Fibroblast of gingiva (primary cell): ENCODE measurements at places on chromosomes 16 and 17.

DNA sequence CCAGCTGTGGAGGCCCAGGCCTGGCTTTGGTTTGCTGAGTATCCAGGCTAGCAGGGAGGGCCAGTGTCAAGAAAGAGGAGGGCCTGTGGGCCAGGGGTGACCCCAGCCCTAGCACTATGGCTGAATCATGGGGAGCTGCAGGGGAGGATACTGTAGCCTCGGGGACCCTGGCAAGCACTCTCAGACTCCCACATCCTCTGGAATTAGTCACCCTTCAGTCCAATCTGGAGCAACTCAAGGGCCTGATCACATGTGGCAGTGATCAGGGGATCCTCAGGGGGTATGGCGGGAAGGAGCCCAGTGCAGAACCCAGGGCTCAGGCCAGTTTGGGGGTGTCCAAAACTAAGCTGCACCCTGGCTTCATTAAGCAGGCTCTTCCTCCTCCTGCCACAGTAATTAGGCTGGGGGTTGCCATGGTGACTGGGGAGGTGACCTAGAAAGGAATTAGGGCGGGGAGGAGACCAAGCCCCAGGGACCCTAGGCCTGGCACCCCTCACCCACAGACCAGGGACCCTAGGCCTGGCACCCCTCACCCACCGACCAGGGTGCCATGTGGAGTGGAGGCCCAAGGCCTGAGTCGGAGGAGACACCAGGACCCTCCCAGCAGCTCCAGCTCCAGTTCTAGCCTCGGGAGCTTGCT is 5.8 kb downstream of the NLGN2 start:
- DNase-seq, result peak; percentile 66

GRCh38 chr17:68035131-68035522 is 408 bp upstream of the KPNA2 start:
- no peak for DNase-seq

GRCh38 chr16:87551487-87551886 is 50.8 kb upstream of the JPH3 start:
- no peak for DNase-seq

DNA sequence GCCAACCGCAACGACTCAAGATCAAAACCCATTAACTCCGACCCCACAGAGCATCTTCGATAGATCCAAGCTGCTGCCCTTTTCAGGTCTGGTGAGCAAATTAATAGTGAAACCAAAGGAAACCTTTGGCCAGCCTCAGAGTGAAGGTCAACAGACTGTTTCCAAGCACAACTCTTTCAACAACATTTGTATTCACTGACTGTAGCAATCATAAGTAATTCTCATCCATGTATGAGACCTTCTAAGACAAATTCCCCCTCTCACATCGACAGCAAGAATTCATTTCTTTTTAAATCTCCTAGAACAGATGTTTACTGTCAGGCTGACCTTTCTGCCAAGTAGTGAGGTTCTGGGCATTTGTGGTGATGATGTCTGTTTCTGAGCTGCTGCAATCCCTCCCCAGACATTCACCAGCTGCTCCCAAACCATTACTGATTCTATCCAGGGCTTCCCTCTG is 64.2 kb downstream of the SLC39A11 start:
- DNase-seq, result peak; percentile 79

DNA sequence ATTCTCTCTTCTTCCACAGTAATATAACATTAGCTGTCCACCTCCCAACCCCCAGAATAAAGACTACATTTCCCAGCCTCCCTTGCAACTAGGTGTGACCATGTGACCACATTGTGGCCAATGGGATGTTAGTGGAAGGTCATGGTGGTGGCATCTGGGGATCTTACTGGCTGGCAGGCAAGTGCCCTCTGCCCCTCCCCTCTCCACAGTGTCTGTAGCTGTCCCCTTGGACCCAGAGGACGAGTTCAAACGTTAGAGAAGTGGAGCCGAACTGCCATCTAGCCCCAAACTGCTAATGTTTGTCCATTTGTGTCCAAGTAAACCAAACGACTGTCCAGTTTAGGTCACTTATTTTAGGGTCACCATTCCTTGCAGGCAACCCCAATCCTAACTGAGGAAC is 26.6 kb upstream of the KCNG4 start:
- DNase-seq, result peak; percentile 44

DNA sequence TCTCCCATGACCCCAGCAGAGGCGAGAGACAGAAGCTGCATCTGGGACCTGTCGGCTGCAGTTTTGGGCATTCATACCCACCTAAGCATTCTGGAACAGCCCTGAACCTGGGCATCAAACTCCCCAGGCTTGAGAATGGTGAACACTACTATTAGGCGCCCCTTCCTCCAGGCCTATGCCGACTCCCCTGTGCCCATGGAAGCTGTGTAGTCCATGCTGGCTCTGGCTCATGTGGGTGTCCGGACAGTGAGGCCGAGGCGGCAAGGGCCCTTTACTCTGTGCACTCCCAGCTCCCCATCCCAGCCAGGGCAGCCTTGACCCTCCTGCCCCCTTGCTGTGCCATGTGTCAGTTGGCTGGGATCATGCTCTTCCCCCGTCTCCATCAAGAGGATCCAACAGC is 89.0 kb upstream of the TOB1 start:
- no peak for DNase-seq

GRCh38 chr17:8941520-8941919 is 24.0 kb downstream of the PIK3R5 start:
- DNase-seq, result no peak

DNA sequence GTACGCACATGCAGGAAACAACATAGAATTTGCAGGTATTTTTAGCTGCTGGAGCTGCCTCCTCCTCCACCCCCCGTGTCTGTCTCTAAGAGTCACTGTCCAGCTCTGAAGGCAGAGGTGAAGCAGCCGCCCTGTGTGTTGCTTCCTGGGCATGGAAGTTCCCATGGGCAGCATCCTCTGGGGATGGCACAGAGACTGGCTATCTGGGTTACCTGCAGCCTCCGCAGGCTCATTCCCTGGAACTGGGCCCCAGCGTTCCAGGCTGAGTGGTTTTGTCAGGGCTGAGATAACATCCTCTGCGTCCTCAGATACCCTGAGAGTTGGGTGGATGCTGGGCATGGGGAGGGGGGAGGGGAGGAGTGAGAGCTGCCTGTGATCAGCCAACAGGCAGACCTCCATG is 41.5 kb upstream of the MRTFB start:
- DNase-seq, result no peak

DNA sequence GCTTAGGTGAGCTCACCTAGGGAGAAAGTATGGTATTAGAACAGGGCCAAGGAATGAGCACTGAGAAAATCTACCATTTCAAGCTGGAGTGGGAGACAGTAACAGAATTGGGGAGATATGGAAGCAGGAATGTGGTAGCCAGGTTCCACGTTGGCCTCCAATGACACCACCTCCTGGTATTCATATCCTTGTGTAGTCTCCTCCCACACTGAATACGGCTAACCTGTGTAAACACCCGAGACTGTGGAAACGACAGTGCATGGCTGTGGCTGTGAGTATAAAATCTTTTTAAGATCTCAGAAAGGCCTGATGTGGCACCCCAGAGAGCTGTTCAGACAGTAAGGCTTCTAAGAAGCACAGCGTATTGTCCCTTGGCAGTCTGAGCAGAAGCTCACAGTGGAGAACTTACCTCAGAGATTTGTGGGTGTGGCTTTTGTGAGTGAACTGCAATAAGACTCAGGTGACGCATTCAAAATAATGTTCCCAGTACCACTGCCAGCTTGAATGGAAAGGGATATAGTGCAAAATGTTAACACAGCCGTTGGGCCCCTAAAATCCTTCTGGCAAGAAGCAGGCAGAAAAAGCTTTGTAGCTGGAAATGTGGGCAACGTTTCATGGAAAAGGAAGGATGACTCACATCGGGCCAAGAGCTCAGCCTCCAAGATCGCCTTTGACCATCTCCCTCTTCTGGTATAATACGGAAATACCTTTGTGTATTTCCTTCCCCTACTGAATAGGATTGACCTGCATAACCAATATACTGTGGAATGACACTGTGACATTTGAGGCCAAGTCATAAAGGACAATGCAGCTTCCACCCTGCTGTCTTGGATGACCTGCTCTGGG is 14.4 kb downstream of the SDR42E1 start:
- DNase-seq, result peak; percentile 66

GRCh38 chr16:3138342-3138741 is 3.5 kb downstream of the ZNF213 start:
- DNase-seq, result no peak

- no peak for DNase-seq
These were observed 1.7 kb downstream of the ACSM5 start for GRCh38 chr16:20411055-20411454.

GRCh38 chr16:3063625-3064386 is 1.6 kb upstream of the IL32 start:
- no peak for DNase-seq

DNA sequence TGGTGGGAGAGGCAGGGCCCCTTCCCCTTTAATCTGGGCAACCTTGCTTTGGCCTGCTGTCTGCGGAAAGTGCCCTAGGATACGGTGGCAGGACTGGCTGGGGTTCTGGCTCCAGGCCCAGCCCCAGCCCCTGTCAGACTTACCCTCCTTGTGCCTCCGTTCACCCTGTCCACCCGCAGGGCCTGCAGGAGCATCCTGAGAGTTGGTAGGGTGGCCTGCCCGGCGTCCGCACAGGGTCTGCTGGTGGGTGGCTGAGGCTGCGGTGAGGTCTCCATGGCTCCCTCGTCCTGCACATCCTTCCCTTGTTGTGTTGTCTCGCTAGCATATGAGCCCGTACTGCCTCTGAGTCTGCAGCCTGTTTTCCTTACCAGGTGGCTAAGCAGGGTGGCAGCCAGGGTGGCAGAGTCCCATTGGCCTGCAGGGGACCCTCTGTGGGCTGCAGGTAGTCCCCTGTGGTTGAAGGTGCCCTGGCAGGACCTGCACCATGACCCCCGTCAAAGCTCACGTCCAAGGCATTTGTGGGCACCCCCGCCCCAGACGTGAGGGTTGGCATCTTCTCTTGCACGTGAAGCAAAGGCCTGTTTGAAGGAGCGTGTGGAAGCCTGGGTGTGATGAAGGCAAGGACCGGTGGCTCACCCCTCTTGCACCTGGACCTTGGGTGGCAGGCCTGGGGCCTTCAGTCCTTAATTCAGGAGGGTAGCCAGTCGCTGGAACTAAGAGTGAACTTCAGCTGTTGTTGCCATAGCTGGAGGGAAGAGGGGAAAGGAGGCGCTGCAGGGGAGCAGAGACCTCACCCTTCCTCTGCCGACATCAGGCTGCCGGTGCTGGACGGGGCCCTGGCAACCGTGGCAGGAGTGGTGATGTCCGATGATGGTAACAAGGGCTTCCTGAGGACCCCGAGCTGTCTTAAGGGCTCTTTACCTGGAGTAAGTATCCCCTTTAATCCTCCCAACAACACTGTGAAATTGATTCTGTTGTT is 293.7 kb downstream of the SEC14L1 start:
- DNase-seq, result no peak

GRCh38 chr17:81162491-81162890 is 2.8 kb upstream of the PVALEF start:
- DNase-seq, result no peak

- DNase-seq, result no peak
These were observed 57.3 kb upstream of the MON1B start for GRCh38 chr16:77133706-77134105.

GRCh38 chr17:41513168-41513547 is 5.5 kb downstream of the KRT15 start:
- no peak for DNase-seq

- no peak for DNase-seq
These were observed 39.3 kb downstream of the SMPD3 start for GRCh38 chr16:68408967-68409366.

DNA sequence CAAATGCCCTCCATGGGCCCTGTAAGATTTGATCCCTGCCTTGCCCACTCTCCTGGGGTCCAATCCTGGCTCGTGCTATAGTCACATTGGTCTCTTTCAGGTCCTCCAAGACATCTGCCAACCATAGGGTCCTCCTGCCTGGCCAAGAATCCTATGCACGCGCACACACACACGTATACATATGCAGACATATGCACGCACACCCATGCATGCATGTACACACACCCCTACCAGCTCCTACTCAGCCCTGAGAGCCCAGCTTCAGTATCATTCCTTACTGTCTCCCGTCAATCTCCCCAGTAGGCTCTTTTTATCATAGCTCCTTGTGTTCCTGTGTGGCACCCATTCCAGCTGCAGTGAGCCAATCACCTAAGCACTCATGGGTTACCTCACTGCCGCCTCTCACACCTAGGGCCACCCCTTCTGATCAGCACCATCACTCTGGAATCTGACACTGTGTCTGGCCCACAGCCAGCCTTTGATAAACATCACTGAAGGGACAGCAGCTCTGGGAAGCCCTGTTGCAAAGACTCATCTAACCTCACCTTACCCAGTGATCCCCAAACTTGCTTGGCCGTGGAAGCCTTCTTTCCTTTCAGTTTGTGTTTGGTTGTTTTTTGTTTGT is 7.9 kb upstream of the DNAH17 start:
- no peak for DNase-seq

DNA sequence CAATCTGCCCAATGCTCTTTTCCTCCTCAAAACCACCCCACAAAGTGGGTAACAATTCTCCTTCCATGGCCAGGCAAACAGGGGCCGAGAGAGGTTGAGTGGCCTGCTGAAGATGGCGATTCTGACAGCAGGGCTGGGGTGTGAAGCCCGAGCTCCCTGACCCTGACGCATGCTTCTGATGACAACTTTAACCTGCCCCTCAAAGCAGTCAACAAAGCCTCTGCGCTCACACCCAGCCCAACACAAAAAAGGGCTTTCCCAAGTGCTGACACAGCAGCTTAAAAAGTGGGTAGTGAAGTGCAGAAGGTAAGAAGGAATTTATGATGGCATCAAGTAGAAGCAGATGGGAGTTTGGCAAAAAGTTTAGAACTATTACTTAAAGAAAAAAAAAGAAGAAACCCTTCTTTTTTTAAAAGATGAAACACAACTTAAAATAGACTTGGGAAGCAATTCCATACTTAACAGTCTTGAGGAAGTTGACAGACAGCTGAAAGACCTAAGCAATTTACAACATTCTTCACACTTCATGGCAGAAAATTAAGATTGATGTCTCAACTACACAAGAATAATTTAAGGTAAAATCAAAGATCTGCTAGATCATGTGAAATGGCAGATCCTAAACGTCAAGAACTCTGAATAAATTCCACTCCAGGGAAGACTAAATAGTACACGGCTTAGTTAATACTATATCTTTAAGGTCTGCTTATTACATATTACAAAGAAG is 133.9 kb downstream of the PARN start:
- DNase-seq, result no peak

DNA sequence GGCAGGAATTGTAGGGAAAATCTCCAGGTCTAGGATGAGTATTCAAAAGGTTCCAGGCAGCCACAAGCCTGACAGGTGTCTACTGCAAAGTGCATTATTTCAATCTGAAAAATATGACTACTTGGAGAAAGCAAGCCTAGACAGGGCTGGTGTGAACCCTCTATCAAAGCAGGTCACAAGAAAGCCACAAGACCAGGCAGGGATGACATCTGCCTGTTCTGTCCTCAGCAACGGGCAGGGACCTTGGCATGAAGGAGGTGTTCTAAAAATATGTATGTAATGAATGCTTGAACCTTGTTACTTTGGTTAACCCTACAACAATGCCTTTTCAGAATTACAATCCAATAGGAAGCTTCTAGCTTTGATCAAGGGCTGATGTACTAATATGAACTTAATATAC is 1.2 kb upstream of the COX6A2 start:
- DNase-seq, result no peak

- no peak for DNase-seq
These were observed 10.7 kb downstream of the RPRML start for GRCh38 chr17:46968224-46968834.
